ENCODE measurements at places on chromosomes 12 and 14. TPM values are rescaled to one million over a fixed set of nuclear protein-coding genes. Genes with fewer than 3 reads are reported as not detected.

DNA sequence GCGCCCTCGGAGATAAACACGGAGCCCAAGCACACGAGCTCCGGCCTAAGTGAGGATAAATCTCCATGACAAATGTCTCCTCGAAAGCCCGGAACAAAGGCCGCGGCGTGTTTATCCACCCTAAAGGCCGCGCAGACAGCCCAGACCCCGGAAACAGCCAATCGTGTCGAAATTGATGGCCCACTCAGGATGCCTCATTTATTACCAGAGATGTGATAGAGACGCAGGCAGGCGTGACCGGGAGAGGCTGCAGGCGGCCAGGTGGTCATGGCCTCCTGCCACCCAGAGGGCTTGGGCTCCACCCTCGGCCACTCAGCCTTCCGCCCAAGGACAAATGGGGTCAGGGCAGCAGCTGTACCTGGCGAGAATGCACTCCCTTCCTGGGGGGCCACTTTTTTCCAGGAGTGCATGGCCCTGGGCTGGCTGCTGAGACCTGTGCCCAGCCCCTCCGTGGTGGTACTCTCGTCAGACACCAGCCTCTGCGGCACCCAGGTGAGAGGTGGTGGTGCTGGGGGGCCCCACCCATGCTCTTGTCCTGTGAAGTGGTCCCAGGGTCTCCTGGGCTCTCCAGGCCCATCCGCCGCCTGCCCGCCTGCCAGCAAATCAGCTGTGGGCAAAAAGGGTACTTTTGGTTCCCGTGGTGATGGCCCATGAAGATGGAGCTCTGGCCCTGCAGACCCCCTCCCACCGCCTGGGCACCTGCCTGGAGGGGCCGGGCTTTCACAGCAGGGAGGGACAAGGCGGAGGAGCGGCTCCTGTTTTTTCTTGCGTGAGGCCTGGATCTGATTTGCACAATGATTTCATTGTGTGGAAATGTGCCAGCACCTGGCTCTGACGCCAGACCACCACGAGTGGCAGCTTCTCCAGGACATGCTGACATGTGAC, 211.5 kb upstream of the C14orf180 start:
- no peaks in the 10 kb centered on the region for H3K4me1 ChIP-seq
- H3K27me3 ChIP-seq = no peaks in the 10 kb centered on the region
- no peak for DNase-seq
- H3K27ac ChIP-seq = no peak overlapping the region
- H3K36me3 ChIP-seq = no peaks in the 10 kb centered on the region

GRCh38 chr12:124754949-124755800, 108.5 kb downstream of the SCARB1 start:
- no peaks in the 10 kb centered on the region for H3K36me3 ChIP-seq
- no peak for DNase-seq
- no peaks in the 10 kb centered on the region for H3K27me3 ChIP-seq
- no peaks in the 10 kb centered on the region for H3K4me1 ChIP-seq
- no peak overlapping the region for H3K4me3 ChIP-seq
- H3K27ac ChIP-seq = no peak overlapping the region

GRCh38 chr12:56040151-56040550, 1.6 kb upstream of the RPS26 start:
- peak overlapping the region; percentile 90 for H3K27ac ChIP-seq
- DNase-seq = no peak
- peaks cover 16% of the 10 kb centered on the region for H3K4me1 ChIP-seq
- H3K36me3 ChIP-seq = peaks cover 26% of the 10 kb centered on the region
- H3K27me3 ChIP-seq = no peaks in the 10 kb centered on the region
- no peak overlapping the region for H3K4me3 ChIP-seq

- no peak overlapping the region for H3K4me3 ChIP-seq
- no peaks in the 10 kb centered on the region for H3K27me3 ChIP-seq
- no peak overlapping the region for H3K27ac ChIP-seq
- DNase-seq = no peak
Observed at GRCh38 chr12:81798294-81798693, 39.1 kb upstream of the PPFIA2 start.

GRCh38 chr12:84822525-84822924, 90.1 kb downstream of the SLC6A15 start:
- no peak for DNase-seq
- no peaks in the 10 kb centered on the region for H3K36me3 ChIP-seq
- H3K4me1 ChIP-seq = no peaks in the 10 kb centered on the region

PLEK2 gene
- 67.6 TPM for total RNA-seq

NINJ2 gene
- total RNA-seq = not detected
